Activated T-helper 2 cell treated with anti-CD3 and anti-CD28 coated beads, Interferon-gamma antibody, Interleukin-2, Interleukin-4, amounts not matched to agents 10 μg/mL and 5 μg/mL and 100 μg/mL, durations not matched to agents 14 hours and 24 hours and 36 hours (primary cell): ENCODE measurements at places on chromosomes 4 and X.

DNA sequence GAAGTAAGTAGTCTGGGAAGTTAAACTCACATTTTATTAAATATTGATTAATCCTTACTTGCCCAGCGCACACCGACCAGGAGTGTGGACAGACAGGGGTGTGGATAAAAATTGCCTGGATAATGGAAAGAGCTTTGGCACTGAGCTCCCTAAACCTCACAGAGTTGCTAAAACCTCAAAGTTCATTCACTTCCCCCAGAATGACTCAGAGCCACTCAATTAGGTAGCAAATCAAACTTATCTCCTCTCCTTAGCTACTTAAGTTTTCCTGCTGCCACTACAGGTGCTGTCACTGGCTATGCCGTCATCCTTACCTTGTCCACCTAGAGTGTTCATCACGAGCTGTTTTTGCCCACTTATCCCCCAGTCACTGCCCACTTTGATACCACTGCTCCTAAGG, 27.0 kb upstream of the MID1IP1 start:
- H3K4me3 ChIP-seq: no peak overlapping the region
- no peak overlapping the region for H3K27ac ChIP-seq
- H3K4me1 ChIP-seq: peaks cover 2% of the 10 kb centered on the region
- no peak for DNase-seq
- no peaks in the 10 kb centered on the region for H3K36me3 ChIP-seq
- H3K27me3 ChIP-seq: peaks cover 10% of the 10 kb centered on the region

DNA sequence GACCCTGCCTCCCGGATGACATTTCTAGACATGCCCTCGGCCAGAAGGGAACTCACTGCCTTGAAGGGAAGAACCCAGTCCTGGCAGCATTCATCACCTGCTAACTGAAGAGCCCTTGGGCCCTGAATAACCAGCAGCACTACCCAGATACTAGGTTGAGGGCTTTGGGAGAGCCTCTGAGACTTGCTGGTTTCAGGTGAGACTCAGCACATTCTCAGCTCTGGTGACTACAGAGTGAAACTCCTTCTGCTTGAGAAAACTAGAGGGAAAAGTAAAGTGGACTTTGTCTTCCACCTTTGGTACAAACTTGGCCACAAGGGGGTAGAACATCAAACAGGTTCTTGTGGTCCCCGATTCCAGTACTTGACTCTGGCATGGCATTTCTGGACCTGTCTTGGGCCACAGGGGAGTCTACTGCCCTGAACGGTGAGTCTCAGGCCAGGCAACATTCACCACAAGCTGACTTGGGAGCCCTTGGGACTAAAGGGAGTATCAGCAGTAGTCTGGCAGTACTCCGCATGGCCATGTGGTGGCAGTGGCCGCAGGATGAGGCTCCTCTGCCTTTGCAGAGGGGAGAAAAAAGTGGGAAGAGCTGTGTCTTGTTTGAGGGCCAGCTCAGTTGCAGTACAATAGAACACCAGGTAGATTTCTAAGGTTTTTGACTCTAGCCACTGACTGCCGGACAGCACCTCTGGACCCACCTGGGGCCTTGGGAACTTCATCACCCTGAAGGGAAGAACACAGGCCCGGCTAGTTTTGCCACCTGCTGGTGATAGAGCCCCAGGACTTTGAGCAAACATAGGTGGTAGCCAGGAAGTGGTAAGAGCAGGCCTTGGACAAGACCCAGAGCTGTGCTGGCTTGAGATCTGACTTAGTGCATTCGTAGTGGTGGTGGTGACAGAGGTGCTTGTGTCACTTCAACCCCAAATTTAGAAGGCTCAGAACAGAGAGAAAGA, 414.8 kb downstream of the OPHN1 start:
- H3K4me1 ChIP-seq: no peaks in the 10 kb centered on the region
- no peak overlapping the region for H3K4me3 ChIP-seq
- H3K27ac ChIP-seq: no peak overlapping the region
- DNase-seq: no peak

DNA sequence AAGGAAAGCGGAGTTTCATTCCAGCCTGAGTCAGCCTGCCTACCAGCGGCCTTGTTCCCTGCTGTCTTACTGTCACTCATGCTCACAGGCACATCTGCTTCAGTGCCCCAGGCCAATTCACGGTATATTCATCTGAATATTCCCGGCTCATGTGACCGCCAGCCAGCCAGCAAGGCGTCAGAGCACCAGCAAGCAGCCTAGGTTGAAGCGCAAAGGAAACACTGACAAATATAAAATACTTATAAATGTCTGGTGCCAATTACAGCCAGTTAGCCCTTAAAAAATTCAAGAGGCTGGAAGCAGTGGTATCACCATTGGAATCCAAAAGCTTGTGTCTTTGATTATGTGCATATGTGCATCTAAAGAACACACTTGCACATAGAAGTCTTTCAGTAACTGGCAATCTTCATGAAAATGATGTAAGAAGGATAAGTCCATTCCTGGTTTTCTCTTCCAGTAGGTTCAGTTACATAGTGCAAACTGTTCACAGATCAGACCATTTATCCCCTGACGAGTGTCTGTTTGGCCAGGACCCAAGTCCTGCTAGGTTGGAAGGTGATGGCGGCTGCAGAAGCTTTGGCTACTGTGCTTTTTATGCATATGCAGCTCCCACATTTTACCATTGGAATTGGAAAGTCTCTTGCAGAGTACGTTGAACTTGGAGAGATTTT, 61.3 kb downstream of the LUZP4 start:
- no peak overlapping the region for H3K27ac ChIP-seq
- H3K36me3 ChIP-seq: no peaks in the 10 kb centered on the region
- H3K27me3 ChIP-seq: no peaks in the 10 kb centered on the region
- DNase-seq: no peak

DNA sequence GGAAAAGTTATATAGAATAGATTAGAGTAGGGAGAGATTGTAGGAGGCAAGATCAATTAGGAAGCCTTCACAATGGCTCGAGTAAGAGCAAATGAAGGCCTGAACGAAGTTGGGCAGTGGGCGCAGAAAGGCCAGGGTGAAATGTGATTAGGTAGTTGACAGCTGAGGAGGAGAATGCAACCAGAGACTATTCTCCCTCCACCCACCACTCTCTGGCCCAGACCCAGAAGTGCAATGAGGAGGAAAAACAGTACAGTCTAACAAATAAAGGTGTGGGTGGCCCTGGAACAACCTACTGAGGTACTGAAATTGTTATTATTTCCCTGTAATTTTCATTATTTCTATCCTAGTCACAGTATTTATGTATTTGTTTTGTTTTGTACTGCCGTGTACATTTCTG, 176.7 kb downstream of the SLC39A8 start:
- peaks cover 2% of the 10 kb centered on the region for H3K27me3 ChIP-seq
- H3K36me3 ChIP-seq: no peaks in the 10 kb centered on the region
- no peak overlapping the region for H3K27ac ChIP-seq
- no peaks in the 10 kb centered on the region for H3K4me1 ChIP-seq

- no peaks in the 10 kb centered on the region for H3K36me3 ChIP-seq
- H3K4me3 ChIP-seq: no peak overlapping the region
- H3K27me3 ChIP-seq: peaks cover 29% of the 10 kb centered on the region
- no peaks in the 10 kb centered on the region for H3K4me1 ChIP-seq
- no peak for DNase-seq
Measured at GRCh38 chr4:185637163-185637875, 102.0 kb upstream of the PDLIM3 start.

DNA sequence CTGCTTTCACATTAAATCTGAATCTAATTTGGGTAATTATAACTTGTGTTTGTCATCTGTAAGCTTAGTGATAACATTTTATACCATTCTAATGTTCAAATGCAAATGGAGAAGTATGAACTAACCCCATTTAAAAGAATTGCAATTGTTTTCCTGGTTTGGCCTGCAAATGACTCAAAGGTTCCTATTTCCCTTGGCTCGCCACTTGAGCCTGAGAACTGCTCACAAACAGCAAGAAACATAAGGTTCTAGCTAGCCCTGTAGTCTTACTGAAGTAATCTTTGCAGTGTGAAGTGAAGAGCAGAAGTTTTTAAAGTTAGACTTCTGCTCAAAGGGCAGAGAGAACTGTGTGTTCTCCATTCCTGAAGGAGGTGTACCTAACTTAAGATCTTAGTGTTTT, 27.2 kb downstream of the UPRT start:
- no peak overlapping the region for H3K4me3 ChIP-seq
- H3K27ac ChIP-seq: peak overlapping the region; percentile 4
- H3K36me3 ChIP-seq: peaks cover 58% of the 10 kb centered on the region

GRCh38 chr4:88949605-88950004, 107.4 kb downstream of the FAM13A start:
- no peak overlapping the region for H3K4me3 ChIP-seq
- no peaks in the 10 kb centered on the region for H3K27me3 ChIP-seq
- H3K36me3 ChIP-seq: no peaks in the 10 kb centered on the region
- peaks cover 6% of the 10 kb centered on the region for H3K4me1 ChIP-seq
- DNase-seq: no peak
- no peak overlapping the region for H3K27ac ChIP-seq

- H3K27ac ChIP-seq: no peak overlapping the region
- H3K27me3 ChIP-seq: no peaks in the 10 kb centered on the region
- H3K4me3 ChIP-seq: no peak overlapping the region
- H3K4me1 ChIP-seq: no peaks in the 10 kb centered on the region
- no peaks in the 10 kb centered on the region for H3K36me3 ChIP-seq
Measured at GRCh38 chr4:80814266-80814665, 216.2 kb upstream of the BMP3 start.

- peaks cover 57% of the 10 kb centered on the region for H3K4me1 ChIP-seq
- H3K4me3 ChIP-seq: no peak overlapping the region
- DNase-seq: no peak
- peak overlapping the region; percentile 98 for H3K27ac ChIP-seq
- H3K27me3 ChIP-seq: no peaks in the 10 kb centered on the region
- H3K36me3 ChIP-seq: peaks cover 23% of the 10 kb centered on the region
Measured at GRCh38 chrX:118534716-118535493, 39.3 kb downstream of the DOCK11 start.

DNA sequence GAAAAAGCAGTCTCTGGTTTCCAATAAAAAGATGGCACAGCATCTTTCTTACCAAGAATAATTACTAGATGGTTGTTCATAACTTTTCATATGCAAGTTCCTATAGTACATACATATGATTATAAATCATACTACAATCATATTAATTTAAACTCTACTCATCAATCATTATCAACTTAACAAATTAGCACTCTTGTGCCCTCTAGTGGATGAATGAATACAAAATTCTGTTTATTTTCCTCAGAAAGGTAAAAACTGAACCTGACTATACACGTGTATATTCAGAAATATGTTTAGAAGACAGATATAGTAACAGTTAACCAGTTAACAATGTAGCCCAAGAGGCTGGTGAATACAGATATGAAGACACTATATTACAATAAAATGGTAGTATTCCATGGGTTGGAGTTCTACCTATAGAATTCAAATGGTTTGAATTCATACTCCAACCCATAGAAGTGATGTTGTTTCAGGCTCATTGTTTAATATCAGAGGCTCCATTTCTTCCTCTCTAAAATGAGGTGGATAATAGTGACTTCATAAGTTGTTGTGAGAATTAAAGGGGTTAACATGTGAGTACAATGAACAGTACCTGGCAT, 100.0 kb downstream of the ADAMTS3 start:
- H3K27ac ChIP-seq: no peak overlapping the region
- no peak for DNase-seq
- no peaks in the 10 kb centered on the region for H3K27me3 ChIP-seq

DNA sequence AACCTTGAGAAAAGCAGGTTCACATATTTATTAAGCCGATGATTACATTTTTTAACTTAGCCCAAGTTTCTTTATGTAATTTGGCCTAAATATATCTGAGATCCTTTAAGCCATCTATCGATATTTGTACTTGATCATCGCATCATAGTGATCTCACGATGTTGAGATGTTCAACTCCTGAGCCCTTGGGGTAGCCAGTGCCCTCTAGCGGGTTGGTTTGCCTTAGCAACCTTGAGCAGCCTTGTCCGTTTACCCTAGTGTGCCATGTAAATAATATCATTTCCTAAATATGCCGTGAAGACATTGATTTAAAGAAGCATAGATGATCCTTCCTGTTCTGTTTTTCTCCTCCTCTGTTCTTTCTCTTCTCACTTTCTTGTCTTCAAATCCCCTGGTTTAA, 432.2 kb downstream of the RPA4 start:
- H3K4me3 ChIP-seq: no peak overlapping the region
- DNase-seq: no peak
- no peaks in the 10 kb centered on the region for H3K36me3 ChIP-seq
- H3K27me3 ChIP-seq: no peaks in the 10 kb centered on the region
- no peaks in the 10 kb centered on the region for H3K4me1 ChIP-seq
- no peak overlapping the region for H3K27ac ChIP-seq

DNA sequence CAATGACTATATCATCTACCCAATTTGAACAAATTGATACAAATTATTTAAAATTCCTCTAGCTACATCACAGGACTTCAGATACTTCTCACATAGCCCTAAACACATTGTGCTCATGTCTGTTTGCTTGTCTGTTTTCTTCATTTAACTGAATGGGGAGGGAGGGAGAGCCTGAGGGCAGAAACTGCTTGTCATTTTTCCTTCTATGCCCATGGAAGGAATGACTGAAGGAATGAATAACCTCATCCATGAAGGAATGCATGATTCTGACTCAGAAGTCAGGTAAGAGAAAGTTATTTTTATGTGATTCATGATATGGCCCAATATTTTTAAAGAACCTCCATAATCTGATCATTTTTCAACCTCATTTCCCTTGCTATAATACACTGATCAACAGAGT, 418.0 kb upstream of the PITX2 start:
- DNase-seq: no peak
- no peak overlapping the region for H3K4me3 ChIP-seq
- no peak overlapping the region for H3K27ac ChIP-seq
- H3K27me3 ChIP-seq: no peaks in the 10 kb centered on the region

- no peak overlapping the region for H3K27ac ChIP-seq
- no peaks in the 10 kb centered on the region for H3K36me3 ChIP-seq
- no peak overlapping the region for H3K4me3 ChIP-seq
- H3K4me1 ChIP-seq: no peaks in the 10 kb centered on the region
Measured at GRCh38 chr4:155842080-155842479, 24.0 kb downstream of the ASIC5 start.

GRCh38 chr4:162921178-162921785, 245.4 kb downstream of the NAF1 start:
- no peaks in the 10 kb centered on the region for H3K4me1 ChIP-seq
- H3K27ac ChIP-seq: no peak overlapping the region

- H3K4me1 ChIP-seq: no peaks in the 10 kb centered on the region
- H3K4me3 ChIP-seq: no peak overlapping the region
- H3K27ac ChIP-seq: no peak overlapping the region
- no peak for DNase-seq
- H3K36me3 ChIP-seq: no peaks in the 10 kb centered on the region
Measured at GRCh38 chr4:81343046-81343445, 128.0 kb upstream of the PRKG2 start.

DNA sequence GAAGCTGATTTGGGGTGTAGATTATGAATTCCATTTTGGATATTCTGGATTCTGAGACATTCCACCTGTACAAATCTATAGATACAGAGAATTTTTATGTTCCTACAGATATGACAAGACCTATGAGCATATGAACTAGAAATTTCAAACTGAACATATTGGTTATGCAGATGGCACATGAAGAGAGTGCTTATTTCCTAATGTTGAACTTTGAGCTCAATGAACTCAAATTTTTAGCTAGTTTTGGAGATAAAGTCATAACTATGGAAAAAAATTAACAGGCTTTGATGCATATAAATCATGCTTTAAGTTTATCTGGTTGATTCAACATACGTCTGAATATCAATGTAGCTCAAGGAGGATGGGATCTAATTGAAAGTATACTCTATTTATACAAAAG, 8.9 kb downstream of the CHIC2 start:
- peaks cover 45% of the 10 kb centered on the region for H3K4me1 ChIP-seq
- DNase-seq: no peak
- H3K27me3 ChIP-seq: no peaks in the 10 kb centered on the region
- H3K27ac ChIP-seq: no peak overlapping the region
